ENCODE measurements at places on chromosomes 16 and 17. TPM values are rescaled to one million over a fixed set of nuclear protein-coding genes. Genes with fewer than 3 reads are reported as not detected.

TEX14 gene
- total RNA-seq, result 0.48 TPM

- no peak for DNase-seq
These were observed 47.6 kb upstream of the STH start for GRCh38 chr17:45951403-45951802.

GRCh38 chr17:66432996-66433551 lies 130.7 kb downstream of the PRKCA start:
- no peak for DNase-seq

- DNase-seq, result no peak
These were observed 41.6 kb upstream of the HNF1B start for GRCh38 chr17:37786481-37786880.

DNA sequence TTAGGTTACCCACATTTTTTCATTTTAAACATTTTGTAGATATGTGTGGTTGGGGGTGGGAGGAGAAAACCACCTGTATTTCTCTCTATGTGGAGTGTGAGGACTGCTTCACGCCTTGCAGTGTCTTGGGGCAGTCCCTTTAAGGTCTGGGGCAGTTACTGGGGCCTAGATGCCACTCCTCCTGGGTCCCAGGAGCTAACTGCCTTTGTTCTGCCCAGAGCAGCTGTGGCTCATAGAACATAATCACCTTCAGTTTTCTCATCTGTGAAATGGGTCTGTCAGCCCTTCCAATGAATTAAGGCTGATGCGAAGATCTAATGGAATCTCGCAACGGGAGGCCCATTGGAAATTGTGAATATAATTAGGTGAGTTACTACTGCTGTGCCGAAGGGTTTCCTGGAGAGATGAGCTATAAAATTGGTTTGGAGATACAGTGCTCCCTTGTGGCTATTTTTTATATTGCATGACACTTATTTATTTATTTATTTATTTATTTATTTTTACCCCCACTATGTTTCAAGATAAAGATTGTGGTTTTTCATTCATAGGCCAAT lies 22.9 kb downstream of the DHRS7C start:
- DNase-seq, result peak; percentile 9

Measured in neural crest cell (in vitro differentiated cells).